T follicular helper cell (primary cell): ENCODE measurements at places on chromosomes 3 and 15.

DNA sequence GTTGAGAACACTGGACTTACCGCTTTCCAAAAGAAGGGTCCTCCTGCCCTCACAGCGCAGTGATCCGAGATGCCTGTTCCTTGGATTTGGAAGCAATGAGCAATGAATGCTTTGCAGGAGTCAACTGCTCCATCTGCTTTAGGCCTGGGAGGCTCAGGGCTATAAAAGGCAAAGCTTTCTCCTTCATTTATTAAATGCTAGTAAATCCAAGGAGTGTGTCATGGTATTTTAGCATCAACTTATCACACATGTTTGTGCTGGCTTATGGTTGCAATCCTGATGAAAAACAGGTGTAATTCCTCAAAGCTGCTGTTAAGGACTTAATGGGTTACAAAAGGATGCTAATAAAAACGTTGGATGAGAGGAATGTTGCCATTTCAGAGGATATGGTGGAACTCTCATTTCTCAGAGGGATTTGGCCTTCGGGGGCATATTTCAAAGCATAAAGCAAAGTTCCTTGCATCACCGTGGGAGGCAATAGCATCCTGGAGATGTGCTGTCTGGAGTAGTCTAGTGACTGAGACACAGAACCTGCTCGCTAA, 158.5 kb upstream of the TPM1 start:
- DNase-seq: no peak

- no peak for DNase-seq
Observed at GRCh38 chr3:195821403-195822130, 9.8 kb upstream of the MUC4 start.

- DNase-seq: no peak
Observed at GRCh38 chr3:142597906-142598305, 1.7 kb downstream of the PLS1 start.

DNA sequence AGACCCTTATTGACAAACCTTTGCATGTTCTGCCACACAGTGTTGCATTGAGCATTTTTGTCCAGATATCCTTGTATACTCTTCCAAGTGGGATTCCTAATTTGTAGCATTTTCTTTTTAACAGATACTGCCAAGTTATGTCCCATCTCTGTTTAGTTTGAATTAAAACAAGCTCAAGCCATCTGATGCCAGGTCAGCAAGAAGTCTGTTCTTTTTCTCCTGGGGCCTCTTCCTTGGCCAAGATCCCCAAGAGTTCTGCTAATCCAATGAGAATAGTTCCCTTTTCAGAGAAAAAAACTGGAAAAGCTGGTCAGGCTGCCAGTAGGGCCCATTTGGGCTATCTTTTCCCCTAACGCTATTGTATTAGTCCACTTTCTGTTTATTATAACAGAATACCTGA, 29.8 kb downstream of the GLDN start:
- no peak for DNase-seq

GRCh38 chr15:100942656-100943425, 23.7 kb downstream of the LRRK1 start:
- no peak for DNase-seq

- DNase-seq: no peak
Observed at GRCh38 chr3:71369701-71370391, 213.7 kb downstream of the FOXP1 start.

DNA sequence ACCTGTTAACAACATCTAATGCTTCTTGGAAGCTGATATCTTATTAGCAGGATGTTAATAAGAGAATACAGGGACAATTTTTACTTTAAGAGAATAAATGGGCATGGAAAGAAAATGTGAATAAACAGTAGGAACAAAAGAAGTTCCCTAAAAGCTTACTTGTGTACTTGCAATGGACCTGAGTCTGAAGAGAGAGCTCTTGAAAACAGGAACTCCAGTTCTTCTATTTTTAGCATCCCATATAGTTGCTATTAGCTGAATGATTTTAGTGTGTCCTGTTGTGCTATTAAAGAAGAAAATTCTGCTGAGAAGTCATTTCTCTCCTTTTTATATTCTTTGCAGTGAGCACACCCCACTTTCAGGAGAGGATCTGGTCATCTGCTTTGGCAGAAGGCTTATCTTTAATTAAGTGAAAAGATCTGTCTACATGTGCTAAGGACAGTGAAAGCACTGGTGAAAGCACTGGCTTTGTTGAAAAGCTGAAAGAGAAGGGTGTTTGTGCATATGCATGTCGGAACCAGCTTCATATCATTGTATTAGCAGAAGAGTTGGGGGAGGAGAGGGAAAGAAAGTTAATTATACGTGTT, 1.4 kb upstream of the ST3GAL6 start:
- DNase-seq: no peak
